ENCODE measurements at places on chromosomes 16 and 17.

DNA sequence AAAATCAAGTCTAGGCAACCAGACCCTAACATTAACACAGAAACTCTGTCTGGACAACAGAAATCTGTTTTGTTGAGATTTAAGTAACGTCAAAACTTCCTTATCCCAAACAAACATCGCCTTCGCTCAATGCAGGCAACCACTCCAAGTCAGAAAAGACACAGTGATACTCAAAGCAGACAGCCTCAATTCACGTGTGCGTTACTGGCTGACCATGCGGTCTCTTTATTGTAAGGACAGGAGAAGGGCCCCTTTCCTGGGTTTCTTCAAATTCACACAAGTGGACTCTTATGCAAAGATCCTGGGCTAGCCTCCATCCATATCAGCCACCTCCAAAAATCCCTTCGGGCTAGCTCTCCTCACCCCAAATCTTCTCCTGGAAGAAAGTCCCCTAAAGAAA is 467.7 kb downstream of the SOX9 start:
- no peak for DNase-seq

DNA sequence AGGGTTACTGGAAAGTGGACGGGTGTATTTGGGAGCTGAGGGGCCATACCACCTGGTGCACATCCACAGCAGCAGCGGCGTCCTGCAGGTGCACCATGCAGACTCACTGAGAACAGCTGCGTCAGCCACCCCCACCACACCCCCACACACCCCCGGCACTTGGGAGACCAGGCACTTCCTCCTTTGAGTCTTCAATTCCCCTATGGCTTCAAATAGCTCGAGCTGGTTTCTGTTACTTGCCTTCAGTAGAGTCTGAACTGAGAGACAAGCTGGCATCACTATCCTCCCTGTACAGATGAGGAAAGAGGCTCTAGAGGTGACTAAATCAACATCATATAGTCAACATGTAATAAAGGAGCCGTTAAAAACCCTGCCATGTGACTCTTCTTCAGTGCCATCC is 15.4 kb downstream of the CUEDC1 start:
- DNase-seq: no peak

GRCh38 chr17:75047398-75048098 is 523 bp downstream of the KCTD2 start:
- peak; percentile 19 for DNase-seq

DNA sequence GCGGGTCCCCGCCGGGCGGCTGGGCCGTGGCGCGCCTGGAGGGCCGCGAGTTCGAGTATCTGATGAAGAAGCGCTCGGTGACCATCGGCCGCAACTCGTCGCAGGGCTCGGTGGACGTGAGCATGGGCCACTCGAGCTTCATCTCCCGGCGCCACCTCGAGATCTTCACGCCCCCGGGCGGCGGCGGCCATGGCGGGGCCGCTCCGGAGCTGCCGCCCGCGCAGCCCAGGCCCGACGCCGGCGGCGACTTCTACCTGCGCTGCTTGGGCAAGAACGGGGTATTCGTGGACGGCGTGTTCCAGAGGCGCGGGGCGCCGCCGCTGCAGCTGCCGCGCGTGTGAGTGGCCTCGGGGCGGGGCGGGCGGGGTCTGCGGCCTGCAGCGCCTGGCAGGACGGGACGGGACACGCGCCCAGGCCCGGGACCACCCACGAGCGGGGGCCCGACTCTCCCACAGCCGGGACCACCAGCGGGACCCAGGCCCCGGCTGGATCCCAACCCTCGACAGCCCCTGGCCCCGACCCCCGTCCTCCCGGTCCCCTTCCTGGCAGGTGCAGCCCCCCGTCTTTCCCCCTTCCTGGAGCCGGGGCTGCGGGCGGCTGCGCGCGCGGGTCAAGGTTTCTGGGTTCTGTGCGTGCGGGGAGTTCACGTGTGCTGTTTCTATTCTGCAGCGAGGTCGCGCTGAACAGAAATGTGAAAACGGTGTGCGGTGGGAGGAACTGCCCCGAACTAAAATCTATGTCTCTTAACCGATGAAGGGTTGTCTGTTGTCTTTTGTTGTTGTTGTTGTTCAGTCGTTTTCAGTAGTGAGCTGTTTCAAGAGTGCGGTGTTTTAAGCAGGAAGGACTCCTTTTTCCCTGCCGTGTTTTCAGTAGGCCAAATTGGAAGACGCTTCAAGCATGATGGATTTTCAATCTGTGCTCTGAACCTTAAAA is 705 bp downstream of the FOXK2 start:
- DNase-seq: peak; percentile 33

DNA sequence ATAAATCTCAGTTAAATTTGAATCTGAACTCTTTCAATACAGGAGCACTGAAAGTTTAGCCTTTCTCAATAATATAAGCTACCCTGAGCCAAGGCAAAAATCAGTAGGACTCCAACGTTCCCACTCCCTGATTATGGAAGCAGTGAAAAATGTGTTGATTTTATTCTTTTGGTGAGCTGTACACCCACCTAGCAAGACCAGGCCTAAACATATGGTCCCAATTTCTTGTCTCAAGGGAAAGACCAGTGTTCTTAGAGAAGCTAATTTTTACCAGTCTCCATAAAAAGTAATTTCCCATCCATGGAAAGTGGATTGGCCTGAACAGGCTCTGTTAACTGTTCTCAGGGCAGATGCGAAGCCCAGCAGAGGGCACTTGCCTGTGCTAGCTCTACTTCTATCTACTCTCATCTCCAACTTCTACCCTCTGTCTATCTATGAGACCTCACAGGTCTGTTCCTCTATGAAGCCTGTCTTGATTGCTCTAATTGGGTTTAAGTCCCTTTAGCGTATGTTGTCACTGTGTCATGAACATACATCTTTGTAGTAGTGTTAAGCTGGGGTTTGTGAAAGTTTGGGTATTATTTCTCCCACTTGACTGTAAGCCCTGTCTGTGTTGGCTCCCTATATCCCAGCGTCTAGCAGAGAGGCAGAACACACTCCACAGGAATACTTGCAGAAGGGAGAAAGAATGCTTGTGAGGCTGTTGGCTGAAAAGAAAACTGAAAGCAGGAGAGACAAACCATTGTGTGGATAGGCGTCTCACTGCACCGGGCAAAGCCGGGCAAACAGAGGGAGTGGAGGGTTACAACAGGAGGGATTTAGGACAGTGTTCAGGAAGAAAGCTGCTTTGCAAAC is 167.1 kb upstream of the MAF start:
- DNase-seq: no peak

GRCh38 chr16:17306745-17307144 is 164.0 kb downstream of the XYLT1 start:
- no peak for DNase-seq

- DNase-seq: no peak
These were observed 69.3 kb downstream of the WWP2 start for GRCh38 chr16:69831212-69832123.

DNA sequence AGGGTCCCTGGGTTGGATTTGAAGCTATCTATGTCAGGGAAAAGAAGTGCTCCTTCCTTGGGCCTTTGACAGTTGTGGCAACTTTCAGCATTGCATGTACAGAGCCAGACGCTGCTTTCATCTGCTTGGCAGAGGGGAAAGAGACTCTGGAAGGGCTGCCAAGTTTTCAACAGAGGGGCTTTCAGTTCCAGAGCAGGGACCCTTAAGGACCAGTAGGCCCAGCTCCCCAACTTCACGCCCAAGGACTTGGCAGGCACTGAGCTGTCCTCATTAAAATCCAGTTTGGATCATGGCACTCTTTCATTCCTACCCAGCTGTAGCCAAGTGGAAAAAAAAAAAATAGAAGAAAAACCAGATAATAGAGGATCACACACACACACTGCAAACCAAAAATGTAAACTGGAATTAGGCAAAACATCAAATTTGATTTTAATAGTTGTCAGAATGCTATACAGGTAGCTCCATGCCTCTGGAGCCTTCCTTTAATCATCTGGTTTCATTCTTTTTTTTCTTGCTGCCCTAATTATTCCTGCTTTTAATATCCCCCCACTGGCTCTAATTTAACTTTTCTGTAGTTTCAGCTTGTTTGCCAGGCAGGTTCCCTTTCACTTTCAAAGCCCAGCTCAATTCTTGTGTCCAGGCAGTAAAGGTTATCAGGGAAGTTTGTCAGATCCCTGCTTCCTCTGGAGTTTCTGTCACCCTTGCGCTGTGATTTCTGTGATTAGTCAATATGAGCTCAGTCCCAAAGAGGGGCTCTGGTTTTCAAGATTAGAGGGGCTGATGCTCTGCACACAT is 702.6 kb upstream of the CDH8 start:
- no peak for DNase-seq

- DNase-seq: no peak
These were observed 7.3 kb downstream of the ESRP2 start for GRCh38 chr16:68228652-68229051.

GRCh38 chr16:83211711-83212110 is 584.9 kb downstream of the CDH13 start:
- no peak for DNase-seq

DNA sequence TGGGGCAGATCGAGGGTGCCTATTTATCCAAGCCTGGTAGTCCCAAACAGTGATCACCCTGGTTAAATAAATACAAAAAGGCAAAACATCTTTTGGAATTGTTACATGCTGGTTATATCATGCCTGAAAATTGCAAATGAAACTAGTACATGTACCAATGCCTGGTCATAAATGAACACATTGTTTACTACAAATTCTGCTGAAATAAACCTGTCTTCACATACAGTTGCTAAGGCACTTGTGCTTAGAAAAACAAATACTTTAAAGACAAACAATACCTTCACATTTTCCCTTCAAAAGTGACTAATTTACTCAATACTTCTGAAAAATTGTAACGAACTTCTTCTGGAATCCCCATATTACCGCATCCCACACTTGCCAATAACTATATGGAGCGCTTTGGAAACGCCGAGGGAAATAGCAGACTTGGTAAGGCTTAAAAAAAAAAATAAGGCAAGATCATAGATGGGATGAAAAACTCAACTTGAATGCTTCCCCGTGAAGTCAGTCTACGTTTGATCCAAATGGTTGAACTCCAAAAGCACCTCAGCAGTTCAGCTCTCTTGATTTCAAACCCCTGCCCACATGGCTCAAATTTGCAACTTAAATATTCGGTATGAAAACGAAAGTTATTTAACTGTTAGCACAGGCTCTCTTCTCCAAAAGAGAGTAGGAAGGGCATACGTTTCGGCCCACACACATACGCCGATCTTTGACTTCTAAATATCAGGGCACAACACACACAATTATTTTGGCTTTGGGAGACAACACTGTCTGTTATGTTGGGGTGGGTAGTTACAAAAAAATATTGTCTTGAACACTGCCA is 264.5 kb downstream of the NTN1 start:
- DNase-seq: no peak

DNA sequence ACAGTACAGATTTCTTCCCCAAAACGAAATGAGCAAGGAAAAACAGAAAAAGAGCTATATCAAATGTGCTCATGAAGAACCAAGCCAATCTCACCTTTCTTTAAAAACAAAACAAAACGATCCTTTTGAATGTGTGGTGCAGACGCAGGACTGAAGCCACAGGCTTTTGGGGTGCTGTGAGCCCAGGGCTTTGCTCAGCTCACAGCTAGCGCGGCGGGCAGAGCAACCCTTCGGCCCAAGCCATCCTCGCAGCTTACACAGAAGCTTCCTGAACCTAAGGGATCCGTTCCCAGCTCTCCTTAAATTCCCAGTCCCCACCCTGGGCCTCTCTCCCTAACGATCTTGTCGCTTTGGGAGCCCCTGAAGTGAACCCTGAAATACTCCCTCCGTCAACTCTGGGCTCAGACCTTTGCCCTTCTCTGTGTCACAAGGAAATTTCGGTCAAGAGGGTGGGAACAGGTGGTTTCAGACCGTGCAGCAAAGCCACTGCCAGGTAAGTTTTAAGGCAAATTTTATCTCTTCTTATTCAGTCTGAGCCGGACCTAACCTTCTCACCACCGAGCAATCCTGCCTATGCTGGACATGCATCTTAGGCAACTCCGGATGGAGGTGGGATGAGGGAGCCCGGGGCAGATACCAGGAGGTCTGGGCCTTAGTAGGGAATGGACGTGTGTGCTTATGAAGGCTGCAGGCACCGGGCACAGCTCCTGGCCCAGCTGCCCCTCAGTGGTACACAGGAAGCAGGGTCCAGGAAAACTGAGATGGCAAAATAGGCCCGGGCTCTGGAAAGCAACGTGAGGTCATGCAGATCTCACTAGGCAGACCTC is 52.0 kb downstream of the COTL1 start:
- DNase-seq: no peak

- no peak for DNase-seq
These were observed 728.7 kb upstream of the EEF2KMT start for GRCh38 chr16:5826332-5826731.

GRCh38 chr17:48374650-48375230 is 55.3 kb downstream of the SKAP1 start:
- peak; percentile 12 for DNase-seq

GRCh38 chr16:72794319-72794718 is 253.6 kb downstream of the ZFHX3 start:
- no peak for DNase-seq

DNA sequence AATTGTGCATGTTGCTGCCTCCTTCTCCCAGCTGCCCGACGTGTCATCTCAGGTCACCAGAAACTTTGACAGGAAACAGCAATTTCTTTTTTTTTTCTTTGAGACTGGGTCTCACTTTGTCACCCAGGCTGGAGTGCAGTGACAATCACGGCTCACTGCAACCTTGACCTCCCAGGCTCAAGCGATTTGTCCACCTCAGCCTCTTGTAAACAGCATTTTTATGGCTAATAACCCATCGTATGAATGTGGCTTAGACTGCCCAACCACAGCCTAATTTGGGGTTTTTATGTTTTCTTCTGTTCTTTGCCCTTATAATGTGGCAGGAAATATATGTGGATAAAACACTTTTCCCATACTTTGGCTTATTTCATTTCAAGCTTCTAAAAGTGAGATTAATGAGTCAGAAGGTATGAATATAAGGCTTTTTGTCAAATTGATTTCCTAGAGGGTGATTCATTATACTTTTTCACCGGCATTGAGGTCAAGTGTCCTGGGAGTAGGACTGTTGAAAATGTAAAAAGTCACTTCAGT is 31.0 kb upstream of the SLC5A10 start:
- DNase-seq: no peak

DNA sequence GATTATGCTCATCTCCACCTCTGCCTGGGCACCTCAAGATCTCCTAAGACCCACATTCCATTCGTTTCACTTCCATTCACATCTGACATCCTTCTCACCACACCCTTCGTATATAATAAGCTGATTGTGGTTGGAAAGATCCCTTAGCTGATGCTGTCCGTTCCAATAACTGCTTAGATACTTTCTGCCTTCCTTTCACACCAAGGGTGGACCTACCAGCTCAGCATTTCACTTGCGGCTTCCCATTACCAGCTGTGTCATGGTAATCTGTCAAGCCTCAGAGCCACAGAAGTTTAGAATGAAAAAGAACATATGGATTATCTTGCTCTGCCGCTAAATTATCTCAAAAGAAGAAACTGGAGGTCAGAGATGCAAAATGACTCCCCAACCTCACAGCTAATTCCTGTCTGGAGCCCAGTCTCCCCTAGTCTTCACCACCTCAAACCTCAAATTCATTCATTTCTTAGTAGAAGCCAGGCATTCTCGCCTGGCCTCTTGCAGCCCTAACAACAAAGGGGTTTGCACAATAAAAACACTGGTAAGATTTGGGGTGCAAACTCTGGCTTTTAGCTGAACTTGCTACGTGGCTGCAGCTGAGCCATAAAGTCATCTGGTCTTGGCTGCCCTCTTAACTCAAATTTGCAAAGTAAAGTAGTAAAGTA is 182.8 kb upstream of the HS3ST3A1 start:
- DNase-seq: no peak

- no peak for DNase-seq
These were observed 21.7 kb downstream of the MSI2 start for GRCh38 chr17:57277923-57278604.

All from activated CD4-positive, alpha-beta T cell treated with anti-CD3 and anti-CD28 coated beads, Interleukin-2, amount 50 U/mL, for 1 hour (primary cell).